ENCODE measurements at places on chromosomes 2 and 18. TPM values are rescaled to one million over a fixed set of nuclear protein-coding genes. Genes with fewer than 3 reads are reported as not detected.

The SPDYA gene
- 0.77 TPM for total RNA-seq

The CCDC148 gene
- total RNA-seq: 1.0 TPM

The SP140L gene
- total RNA-seq: 10.9 TPM

The CHST9 gene
- not detected for total RNA-seq

The EIF2AK3 gene
- 20.3 TPM for total RNA-seq

The SERPINB13 gene
- not detected for total RNA-seq

The FOXD4L1 gene
- 0.17 TPM for total RNA-seq

The LGALSL gene
- total RNA-seq: 3.1 TPM

The CHPF gene
- 46.0 TPM for total RNA-seq

The PLGLB2 gene
- 1.7 TPM for total RNA-seq

The SPHKAP gene
- not detected for total RNA-seq

The TRIM43 gene
- not detected for total RNA-seq

The KIF1A gene
- total RNA-seq: not detected

The EVA1A gene
- 16.2 TPM for total RNA-seq

The CDK5R2 gene
- 0.17 TPM for total RNA-seq
